ENCODE measurements at places on chromosomes 5 and 9. TPM values are rescaled to one million over a fixed set of nuclear protein-coding genes. Genes with fewer than 3 reads are reported as not detected.
A peak's percentile ranks its signal among the peaks of the same experiment; 100 is the strongest.

GRCh38 chr5:44402084-44402483, 12.9 kb upstream of the FGF10 start:
- DNase-seq, result no peak

Gene FBXO10
- 4.9 TPM for total RNA-seq

Gene PPP1R2B
- total RNA-seq, result 0.07 TPM

- DNase-seq, result no peak
Measured at GRCh38 chr5:72237415-72237814, 82.6 kb downstream of the MRPS27 start.

GRCh38 chr5:113188436-113188835, 211.8 kb downstream of the DCP2 start:
- DNase-seq, result no peak

DNA sequence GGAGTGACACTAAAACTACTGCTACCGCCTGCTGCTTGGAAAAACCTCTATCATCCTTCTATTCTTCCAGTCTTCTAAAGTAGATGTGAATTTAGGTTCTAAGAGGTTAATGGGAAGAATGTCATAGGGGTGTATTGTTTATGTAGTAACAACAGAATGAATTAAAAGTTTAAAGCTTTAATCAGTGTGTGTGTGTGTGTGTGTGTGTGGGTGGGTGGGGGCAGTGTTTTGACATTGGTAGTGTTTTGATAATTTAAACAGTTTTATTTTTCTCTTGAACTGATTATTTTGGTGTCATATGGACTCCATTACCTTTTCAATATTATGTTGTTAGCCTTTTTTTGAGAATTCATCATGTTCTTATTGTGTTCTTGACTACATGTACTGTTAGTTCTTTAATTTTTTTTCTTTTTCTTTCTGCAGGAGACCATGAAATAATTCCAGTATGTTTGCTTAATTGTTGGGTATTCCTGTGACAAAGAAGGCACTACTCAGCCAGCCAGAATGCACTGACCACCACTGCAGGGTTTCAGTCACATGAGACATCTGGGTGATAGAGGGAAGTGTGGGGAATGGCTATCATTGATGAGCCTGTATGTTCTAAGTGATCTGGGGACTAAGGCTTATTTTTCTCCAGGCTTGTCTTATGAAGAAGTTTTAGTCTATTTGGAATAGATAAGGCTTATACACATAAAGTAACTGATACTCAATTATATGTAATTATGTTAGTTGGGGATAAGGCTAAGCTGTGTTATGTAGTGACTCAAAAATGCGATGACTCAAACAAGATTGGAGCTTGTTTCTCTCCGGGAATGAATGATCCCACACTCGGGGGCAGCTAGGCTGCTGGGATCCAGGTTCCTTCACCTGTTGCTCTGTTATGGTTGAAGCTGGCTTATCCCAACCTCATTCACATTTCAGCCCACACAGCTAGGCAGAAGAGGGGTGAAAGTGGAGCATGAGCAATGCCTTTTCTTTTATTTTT, 50.2 kb upstream of the ACTBL2 start:
- peak; percentile 31 for DNase-seq

- no peak for DNase-seq
Measured at GRCh38 chr5:26872337-26872736, 166.0 kb downstream of the CDH9 start.

- no peak for DNase-seq
Measured at GRCh38 chr9:76425677-76426453, 31.6 kb upstream of the RFK start.

Data from epithelial cell of proximal tubule (primary cell).